Inflammatory macrophage treated with lipopolysaccharide for 1 hour (primary cell): ENCODE measurements at places on chromosomes 4 and X.

GRCh38 chrX:29824176-29824906 is 391.0 kb upstream of the MAGEB2 start:
- no peak for DNase-seq

GRCh38 chr4:64889906-64890610 is 480.8 kb upstream of the TECRL start:
- no peak for DNase-seq

- no peak for DNase-seq
These were observed 203.9 kb downstream of the EVC2 start for GRCh38 chr4:5504486-5504885.

- peak; percentile 55 for DNase-seq
These were observed 456.3 kb downstream of the PDGFC start for GRCh38 chr4:156515295-156515694.

DNA sequence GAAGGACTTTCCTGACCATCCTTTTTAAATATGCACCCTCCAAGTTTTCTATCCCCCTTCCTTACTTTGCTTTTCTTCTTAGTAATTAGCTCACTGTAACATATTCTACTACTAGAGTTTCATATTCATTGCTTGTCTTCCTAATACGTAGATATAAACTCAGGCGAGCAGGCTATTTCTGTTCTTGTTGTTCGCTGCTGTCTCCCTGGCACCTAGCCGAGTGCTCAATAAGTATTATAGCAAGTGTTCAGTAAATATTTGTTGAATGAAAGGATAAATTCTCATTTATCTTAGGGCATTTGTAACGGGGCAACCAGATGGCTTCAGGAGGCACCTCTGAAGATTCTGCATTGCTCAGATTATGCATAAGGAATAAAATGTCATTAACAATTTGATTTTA is 6.8 kb upstream of the RHOH start:
- no peak for DNase-seq

- no peak for DNase-seq
These were observed 53.3 kb downstream of the TEX13A start for GRCh38 chrX:105167233-105167632.

DNA sequence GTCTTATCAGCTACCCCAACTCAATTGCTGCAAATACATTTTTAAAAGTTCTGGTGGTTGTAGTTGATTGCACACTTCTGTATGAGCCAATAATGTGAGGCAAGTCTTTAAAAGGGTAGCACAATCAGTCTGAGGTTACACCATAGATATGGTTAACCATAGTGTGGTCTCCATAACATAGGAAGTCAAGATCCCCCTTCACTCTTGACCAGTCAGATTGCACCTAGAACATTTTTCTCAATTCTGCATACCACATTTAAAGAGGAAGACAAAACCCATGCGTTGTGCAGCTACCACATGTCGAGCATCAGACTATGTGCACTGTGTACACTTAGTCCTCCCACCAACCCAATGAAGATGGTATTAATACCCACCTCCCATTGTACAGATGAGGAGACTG is 26.5 kb upstream of the CYBB start:
- DNase-seq = peak; percentile 61

- no peak for DNase-seq
These were observed 807 bp downstream of the HMX1 start for GRCh38 chr4:8870647-8871416.

DNA sequence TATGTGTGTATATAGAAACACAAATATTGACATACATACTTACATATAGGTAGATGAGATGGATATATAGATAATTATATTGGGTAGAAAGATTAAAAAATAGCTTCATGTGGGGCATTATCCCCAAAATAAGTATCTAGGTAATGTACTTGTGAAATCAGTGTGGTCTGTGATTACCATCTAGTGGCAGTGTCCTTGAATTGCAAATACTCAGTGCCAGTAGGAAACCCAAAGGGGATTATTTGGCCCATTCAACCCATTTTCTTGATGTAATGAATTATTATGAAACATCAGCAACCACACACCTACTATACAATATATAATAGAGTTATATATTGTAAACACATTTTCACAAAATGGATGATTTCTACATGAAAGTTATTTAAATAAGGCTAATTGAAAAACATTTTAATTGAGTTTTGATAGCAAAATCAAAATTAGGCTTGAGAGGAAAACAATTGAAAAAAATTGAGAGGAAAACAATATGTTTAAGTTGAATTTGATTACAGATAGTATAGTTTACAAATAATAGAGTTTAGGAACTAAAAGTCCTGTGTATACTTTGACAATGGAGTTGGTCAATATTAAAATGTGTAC is 389.4 kb downstream of the GALNTL6 start:
- peak; percentile 38 for DNase-seq

DNA sequence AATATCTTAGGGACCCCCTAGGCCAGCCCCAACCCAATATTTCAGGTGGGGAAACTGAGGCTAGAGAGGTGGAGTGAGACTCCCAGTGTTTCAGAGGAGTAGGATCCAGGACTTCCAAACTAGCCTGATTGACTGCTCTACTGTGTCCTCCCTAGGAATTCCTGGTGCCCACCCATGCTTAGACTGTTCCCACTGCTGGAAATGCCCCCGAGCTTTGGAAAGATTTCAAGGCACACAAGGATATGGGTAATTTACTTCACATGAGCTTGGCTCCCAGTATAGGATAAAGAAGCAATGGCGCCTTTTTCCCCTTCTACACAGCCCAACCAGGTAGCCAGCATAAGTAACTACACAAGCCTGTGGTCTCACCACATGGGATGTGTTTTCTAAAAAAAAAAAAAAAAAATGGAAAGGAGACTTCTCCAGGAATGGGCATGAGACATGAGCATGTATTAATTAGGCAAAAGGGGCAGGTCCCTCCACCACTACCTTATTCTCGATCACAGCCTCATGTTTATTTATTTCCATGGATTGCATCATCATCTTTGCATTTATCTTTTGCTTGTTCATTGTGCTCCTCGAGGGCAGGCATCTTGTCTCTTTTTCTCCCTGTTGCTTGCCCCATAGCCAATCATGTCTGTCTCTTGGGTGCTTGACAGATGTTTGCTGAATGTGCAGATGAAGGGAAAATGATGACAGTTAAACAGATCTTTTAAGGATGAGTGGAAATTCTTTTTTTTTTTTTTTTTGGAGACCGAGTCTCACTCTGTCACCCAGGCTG is 66.7 kb downstream of the DRD5 start:
- no peak for DNase-seq

DNA sequence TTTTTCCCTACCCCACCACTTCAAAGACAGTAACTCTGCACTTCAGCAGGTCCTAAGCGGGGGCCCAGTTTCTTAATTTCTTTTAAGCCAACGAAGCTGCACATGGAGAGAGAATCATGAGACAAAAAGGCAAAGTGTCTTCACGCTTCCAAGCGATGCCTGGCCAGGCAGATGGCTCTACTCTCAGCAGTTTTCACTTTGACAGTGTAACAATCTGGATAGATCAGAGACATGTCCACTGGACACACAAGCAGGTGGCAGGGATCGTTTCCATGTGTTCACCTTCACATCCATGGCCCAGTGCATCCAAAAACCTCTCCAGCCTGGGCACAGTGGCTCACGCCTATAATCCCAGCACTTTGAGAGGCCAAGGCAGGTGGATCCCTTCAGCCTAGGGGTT is 27.8 kb downstream of the PPP2R2C start:
- DNase-seq = no peak

DNA sequence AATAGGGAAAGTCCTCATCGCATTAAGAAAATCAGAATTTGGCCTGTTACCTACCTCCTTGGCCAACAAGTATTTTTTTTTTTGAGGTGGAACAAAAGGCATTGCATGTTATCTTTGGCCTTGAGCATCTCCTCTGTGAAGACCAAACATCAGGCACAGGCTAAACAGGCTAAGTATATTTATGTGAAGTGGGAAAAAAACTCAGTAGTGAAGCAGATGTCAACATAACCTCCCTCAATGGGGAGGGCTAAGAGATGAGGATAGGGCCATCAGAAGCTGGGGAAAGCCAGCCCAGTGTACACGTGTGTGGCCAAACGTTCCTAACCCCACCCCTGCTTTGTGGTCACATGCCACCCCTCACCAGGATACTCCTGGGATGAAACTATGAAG is 102.5 kb downstream of the FNIP2 start:
- DNase-seq = no peak

GRCh38 chrX:56728752-56729151 is 291 bp upstream of the NBDY start:
- no peak for DNase-seq

DNA sequence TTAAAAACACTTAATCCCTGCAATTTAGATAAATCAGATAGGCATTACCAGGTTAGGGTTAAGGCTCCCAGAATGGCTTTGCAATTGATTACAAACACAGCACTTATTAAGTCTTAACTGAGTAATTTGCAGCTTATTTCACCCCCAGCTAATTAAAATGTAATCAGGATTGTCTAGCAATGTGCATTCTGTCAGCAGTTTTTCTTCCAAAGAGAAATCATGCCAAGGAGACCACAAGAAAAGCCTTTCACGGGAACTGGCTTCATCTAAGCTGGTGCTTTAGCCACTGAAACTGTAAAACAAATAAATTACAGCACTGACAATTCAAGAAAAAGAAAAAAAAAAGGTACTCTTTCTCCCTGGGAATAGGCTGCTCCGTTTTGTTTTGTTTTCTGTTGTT is 2.1 kb downstream of the ANOS1 start:
- no peak for DNase-seq

- no peak for DNase-seq
These were observed 208.1 kb downstream of the PDGFC start for GRCh38 chr4:156763511-156763910.

DNA sequence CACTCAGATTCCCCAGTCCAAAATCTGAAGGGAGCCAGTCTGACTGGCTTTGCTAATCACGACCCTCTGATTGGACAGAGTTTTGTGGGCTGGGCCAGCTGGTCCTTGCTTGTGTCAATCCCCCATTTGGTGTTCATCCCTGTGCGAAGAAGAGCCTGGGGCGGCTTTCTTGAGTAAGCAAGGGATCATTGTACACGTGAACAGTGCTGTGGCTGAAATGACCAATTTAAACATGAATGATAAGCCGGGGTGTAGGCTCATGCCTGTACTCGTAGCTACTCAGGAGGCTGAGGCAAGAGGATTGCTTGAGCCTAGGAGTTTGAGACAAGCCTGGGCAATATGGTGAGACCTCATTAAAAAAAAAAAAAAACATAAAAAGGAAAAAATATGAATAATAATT is 379.1 kb downstream of the RAPGEF2 start:
- no peak for DNase-seq

DNA sequence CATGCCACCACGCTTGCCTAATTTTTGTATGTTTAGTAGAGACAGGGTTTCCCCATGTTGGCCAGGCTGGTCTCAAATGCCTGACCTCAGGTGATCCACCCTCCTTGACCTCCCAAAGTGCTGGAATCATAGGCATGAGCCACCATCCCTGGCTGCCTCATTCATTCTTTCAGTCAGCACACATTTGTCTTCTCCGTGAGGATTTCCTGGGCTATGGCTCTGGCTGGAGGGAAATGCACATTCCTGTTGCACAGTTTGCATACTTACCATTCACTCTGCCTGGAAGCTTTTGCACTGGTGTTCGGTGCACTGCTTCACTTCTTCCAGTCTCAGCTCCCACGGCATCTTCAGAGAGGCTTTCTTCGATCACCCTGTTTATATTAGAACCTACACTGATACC is 267.8 kb downstream of the STIM2 start:
- DNase-seq = no peak

- DNase-seq = no peak
These were observed 28.0 kb downstream of the MGAT4D start for GRCh38 chr4:140469791-140470733.

DNA sequence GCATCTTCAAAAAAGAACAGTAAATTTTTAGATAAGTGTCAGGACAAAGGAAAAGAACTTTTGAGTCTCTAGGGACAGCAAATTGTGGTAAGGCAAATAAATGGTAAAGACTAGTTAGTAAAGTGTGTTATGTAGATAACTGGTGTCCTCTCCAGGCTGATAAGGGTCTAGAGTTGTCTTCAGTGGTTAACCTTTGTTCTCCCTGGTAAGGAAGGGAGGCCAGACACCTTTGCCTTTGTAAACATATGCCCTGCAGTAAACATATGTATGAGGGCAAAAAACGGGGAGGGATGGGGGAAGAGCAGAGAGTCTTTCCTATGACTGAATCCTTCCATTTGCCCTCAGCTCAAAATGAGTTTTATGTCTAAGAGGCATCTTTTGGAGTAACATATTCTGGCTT is 384.6 kb downstream of the HNRNPD start:
- DNase-seq = no peak
